ENCODE measurements at places on chromosomes 16 and 17.

DNA sequence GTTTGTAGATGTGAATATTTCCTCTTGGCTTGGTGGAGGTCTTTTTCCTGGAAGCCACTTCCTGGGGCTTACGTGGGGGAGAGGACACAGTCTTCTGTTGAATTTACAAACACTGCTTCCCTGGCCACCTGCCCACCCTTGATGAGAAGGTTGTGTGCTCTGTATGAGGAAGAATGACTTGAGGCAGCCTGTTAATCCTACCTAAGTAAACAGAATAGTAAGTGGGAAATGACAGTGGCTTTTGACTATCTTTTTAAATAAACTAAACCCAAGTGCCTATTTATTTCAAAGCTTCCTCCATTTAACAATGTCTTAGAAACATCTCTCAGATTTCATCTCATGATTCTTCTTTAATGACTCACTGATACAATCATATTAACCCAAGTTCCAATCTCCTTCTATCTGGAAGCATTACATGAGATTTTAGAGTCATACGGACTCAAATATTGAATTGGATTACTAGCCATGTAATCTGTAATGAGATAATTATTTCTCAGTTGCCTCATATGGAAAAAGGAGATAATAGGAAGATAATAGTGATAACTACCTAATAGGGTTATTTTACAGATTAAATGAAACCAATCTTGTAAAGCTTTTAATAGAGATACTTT is 96.6 kb upstream of the SMIM36 start:
- DNase-seq = no peak

DNA sequence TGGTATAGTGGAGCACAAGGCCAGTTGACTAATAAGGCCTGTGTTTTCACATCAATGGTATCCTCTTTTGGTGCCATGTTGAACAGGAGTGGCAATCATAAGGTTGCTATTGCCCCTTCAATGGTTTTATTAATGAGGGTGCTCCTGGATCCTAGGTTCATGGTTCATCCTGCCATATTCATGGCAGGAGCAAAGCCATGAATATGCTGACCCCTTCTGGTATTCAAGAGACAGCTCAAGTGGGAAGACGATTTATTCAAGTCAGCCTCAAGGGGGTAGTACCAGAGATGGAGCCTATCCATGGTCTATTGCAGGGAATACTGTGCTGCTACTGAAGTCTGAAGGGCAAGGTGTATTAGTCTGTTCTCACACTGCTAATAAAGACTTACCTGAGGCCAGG is 2.6 kb downstream of the ABCA9 start:
- no peak for DNase-seq

DNA sequence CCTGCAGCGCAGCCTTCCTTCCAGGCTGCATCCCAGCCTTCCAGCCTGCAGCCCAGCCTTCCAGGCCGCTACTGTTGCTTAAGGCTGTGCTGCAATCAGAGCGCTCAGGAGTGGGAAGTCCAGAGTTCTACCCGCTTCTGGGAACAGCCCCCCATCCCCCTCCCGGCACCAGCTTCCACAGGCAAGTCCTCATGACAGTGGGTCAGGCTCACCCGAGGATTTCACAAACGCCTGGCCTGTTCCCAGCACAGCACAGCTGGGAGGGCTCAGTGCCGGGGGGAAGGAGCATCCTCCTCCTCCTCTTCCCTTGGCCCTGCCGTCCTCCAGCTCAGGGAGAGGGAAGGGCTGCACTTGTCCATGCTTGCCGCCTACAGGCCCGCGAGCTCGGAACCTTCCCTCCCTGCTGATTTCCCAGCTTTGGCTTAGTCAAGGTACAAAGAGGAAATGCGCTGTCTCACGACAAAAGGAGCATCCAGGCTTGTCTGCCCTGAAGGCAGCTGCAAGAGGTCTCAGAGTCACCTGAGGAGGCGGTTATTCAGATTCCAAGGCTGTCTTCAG is 8.3 kb downstream of the SOCS3 start:
- no peak for DNase-seq

DNA sequence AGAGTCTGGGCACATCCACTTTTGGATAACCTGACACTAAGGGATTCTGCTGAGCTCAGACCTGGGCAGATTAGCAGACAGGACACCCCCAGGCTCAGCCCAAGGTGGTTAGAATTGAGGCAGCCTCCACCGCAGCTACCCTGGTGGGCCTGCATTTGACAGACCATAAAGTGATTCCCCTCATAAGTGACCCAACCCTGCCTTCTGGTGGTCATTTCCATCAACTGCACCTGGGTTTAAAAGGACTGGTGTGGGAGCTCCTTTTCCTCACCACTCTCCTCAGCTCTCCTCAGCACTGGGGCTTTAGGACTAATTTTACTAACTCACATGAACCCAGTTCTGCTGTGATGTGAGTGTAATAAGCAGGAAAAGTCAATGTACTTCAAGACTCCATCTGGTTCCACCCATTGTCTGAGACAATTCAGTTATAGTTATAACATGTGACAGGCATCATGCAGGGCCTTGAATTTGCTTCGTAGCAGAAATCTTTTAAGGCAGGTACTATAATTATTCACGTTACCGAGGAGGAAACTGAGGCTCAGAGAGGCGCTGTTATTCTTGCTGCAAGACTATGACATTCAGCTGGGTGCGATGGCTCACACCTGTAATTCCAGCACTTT is 42.5 kb downstream of the MYH3 start:
- no peak for DNase-seq

GRCh38 chr17:77312786-77313599 is 172.2 kb downstream of the SEC14L1 start:
- DNase-seq = no peak

DNA sequence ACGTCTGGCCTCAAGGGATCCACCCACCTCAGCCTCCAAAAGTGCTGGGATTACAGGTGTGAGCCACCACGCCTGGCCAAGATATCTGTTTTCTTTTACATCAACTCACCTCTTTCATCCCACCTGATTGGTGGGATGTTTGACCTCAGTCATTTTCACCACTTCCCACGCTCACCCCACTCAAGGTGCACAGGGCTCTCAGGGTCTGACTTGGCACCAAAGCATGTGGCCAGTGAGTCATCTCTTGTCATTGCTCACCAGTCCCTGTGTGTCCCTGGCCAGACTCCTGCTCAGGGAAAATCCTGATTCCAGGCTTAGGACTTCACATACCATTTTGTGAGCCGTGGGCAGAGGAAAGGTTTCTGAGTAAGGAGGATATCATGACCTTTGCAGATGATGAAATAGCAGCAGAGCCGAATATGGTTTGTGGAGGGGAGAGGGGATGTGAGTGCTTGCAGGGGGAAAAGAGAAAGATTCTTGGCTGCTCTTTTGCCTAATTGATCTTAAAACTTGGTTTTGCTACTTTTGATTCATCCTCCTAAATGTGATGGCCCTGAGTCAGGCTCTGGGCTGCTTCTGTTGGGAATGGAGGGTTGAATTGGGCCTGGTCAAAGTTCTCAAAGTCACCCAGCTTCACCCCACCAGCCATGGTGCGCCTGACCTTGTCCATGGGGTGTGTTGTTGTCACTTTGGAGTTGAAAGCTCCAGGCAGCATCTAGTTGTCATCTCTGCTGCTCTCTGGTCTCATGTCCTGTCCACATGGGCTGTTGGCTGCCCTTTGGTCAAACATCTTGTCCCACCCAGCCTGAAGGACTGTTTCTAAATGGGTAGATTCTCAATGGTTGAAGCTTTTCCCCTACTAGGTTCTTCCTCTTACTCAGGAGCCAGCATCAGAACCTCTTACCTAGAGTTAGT is 6.0 kb upstream of the KCNH6 start:
- DNase-seq = no peak

DNA sequence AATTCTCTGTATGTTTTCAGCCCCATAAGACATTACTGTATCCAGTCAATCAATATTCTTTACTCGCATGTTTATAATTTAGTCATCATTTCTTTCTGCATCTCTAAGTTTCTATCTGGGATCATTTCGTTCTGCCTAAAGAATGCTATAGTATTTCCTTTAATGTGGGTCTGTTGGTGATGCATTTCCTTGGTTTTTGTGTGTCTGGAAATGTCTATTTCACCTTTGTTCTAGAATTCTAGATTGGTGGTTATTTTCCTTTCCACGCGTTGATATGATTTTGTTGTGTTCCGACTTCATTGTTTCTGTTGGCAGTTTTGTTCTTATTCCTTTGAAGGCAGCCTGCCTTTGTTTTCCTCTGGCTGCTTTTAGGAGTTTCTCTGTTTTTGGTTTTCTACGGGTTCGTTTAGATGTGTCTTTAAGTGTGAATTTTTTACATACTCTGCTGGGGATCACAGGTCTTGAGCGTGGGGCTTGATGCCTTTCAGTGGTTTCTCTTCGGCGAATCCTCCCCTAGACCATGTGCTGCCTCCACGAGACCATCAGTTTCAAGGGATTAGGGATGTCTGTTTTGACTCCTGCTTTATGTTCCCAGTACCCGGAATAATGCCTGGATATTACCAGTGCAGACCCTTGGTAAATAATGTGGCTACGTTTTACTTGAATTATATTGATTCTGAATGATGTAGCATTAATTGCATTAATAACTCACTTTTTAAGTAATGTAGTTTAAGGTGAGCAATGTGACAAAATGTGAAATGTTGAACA is 23.5 kb downstream of the POLR3E start:
- no peak for DNase-seq

GRCh38 chr17:51322390-51323029 is 62.2 kb downstream of the UTP18 start:
- DNase-seq = no peak

GRCh38 chr16:53465606-53466280 is 31.5 kb downstream of the RBL2 start:
- no peak for DNase-seq

DNA sequence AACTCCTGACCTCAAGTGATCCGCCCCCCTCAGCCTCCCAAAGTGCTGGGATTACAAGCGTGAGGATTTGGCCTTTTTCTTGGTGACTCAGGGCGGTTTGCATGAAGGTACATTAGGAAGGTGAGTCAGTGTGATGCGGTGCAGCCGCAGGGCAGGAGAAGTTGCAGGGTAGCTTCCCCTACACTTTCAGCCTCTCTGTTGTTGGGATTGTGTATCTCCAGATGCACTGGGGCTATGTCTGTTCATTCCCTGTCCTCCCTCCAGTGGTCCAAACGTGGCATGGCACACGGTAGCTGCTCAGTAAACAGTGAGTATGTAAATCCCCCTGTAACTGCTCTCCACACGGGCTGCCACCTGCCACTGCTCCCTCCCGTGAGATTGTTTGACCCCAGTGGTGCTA is 109.1 kb upstream of the CDC42EP4 start:
- DNase-seq = no peak

- no peak for DNase-seq
Measured at GRCh38 chr16:57667526-57668262, 412 bp upstream of the ADGRG3 start.

DNA sequence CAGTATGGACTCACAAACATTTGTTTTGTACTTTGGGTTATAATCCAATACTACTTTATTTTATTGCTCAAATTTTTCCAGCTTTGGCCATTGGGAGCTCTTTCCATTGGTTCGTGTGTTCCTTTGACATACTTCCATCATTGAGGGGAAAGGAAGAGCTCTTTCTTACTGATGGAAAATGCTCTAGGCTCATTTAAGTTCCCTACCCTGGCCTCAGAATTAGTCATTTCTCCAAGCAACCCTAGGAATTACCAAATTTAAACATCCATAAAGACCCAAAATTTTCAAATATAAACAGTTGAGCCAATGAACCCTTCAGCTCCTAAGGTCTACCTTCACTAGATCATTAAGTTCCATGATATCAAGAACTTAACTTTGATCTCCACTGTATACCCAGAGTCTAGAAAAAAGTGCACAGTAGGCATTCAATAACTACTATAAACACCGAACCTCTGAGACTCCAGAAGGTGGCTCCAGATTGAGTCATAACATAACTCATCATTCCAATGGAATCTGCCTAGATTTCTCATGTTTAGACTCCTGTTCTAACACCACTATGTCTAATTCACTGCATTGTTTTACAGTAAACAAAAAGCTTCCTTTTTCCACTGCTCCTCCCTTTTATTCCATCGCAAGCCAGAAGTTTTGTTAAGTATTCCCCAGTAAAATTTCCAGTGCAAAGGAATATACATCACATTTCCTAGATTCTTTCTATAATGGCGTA is 39.0 kb downstream of the SMURF2 start:
- no peak for DNase-seq

GRCh38 chr16:68665501-68665900 is 20.4 kb downstream of the CDH3 start:
- no peak for DNase-seq

DNA sequence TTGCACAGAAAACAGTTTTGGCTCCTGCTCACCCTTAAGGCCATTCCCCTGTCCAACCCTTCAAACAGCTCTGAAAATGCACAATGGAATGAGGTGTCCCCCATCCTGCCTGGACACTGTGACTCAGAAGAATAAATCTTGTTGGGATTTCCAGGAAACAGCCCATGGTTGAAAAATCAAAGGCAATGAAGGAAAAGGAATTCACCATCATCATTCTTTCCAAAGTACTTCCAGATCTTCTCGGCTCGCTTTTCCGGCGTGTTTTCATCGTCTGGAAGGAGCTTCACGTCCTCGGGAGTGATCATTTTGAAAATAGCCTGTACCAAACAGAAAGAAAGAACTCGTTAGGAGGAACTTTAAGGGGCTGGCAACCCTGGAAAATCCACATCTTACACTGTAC is 4.3 kb downstream of the RCVRN start:
- DNase-seq = no peak

DNA sequence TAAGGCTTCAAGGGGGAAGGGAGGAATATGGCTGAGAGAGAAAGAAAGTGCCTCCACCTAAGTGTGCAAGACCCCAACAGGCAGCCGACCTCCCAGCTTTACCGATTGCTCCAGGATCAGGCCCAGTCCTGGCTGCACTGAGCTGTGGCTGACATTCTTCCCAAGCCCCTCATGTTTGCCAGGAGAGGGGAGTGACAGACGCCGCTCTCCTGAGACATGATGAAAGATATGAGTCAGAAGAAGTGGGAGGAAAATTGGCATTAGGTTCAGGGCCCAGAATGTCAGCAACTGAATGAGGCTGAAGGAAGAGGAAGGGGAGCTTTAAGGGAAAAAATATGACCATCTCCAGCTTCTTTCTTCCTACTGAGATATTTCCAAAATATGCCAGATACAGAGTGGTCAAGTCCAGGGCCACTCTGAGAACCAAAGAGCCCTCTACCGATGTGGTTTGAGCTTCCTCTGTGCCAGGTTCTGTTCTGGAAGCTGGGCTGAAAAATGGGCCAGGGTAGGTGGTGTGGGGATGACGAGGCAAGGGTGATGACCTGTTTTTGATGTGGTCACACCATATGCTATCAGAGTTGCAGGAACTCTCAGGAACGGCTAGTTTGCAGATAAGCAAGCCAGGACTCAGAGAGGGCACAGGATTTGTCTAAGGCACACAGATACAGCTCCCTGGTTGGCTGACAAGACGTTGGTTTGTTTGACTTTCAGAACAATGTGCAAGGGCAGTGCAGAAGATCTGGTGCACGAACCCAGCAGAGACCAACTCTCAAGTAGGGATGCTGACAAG is 176.7 kb downstream of the SOX9 start:
- DNase-seq = no peak

- no peak for DNase-seq
Measured at GRCh38 chr16:78235168-78235800, 135.8 kb downstream of the WWOX start.

GRCh38 chr17:28112606-28113005 is 70.1 kb downstream of the NLK start:
- no peak for DNase-seq

- no peak for DNase-seq
Measured at GRCh38 chr16:50354629-50355456, 13.9 kb downstream of the BRD7 start.

- no peak for DNase-seq
Measured at GRCh38 chr17:62797959-62798358, 10.2 kb downstream of the MARCHF10 start.

- no peak for DNase-seq
Measured at GRCh38 chr17:42844271-42844670, at the start of gene AOC2. Gene AOC2 (plus strand): TSS chr17:42844580. CDS start chr17:42844627, 47 bp downstream.
